Substantia nigra (tissue), 51 donors: ENCODE measurements at places on chromosomes 13 and 19.
A peak's percentile ranks its signal among the peaks of the same experiment; 100 is the strongest.

GRCh38 chr19:11887234-11887610, 360 bp upstream of the ZNF69 start:
- no peak for DNase-seq

DNA sequence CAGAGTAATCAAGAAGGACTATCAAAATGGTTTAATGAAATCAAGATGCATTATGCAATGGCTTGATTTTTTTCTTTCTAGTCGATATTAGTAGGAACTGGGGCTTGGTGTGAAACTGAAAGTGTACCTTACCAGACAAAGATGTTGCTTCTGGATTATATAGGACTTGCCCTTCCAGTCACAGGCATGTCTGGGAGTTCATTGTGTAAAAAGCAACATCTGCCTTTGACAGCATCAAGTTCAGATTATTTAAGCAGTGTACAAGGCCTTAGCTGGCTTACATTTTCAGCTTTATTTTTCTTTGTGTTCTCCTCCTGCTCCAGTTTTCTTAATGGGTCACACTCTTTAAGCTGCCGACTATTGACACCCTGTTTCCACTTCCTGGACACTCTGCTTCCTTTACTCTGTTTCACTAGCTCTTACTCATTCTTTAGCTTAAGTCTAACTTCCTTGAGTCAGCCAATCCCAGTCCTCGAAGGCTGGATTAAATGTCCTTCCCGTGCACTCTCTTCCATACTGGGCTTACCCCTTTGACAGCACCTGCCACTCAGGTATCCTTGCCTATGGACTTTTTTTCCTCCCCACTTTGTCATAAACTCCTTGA, 29.4 kb upstream of the OLFM4 start:
- DNase-seq = no peak

GRCh38 chr19:49847731-49848696, 2.9 kb upstream of the PTOV1 start:
- no peak for DNase-seq

DNA sequence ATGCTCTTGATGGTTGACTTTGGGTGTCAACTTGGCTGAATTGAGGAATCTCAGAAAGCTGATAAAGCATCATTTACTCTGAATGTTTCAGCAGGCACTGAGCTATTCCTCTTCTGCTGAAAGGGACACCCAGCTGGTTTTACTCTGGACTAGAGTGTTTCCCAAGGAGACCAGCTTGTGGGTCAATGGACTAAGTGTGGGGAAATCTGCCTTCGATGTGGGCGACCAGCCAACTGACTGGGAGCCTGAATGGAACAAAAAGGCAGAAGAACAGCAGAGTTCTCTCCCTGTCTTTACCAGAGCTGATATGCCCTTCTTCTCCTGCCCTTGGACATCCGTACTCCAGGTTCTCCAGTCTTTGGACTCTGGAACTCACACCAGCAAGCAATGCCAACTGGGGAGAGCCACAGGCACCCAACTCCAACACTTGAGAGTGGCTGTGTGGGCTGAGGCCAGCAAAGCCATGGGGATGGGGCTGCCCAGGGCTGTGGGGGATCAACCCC, 32.2 kb downstream of the MRPL57 start:
- no peak for DNase-seq

DNA sequence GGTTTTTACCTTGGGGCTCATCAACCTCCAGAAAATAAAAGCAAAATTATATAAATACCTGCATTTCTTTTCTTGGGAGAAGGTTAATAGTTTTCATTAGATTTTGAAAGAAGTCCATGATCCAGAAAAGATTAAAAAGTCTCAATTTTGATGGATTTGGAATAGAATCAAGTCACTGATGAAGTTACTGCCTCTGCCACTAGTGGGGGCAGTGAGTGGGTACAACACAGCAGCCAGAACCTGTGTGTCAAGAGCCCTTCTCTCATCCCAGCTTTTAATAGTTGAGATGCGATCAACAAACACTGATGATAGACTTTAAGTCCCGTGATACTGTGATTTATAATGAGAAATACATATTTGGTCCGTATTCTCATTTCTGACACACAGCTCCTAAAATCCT, 686.7 kb downstream of the DIAPH3 start:
- no peak for DNase-seq

GRCh38 chr19:52335768-52336116, 301 bp upstream of the ZNF610 start:
- no peak for DNase-seq

- no peak for DNase-seq
Measured at GRCh38 chr19:40810160-40810559, 11.2 kb downstream of the EGLN2 start.

GRCh38 chr13:80036845-80037504, 304.0 kb downstream of the SPRY2 start:
- no peak for DNase-seq

- DNase-seq = no peak
Measured at GRCh38 chr13:25281193-25281934, 5.9 kb downstream of the MTMR6 start.

DNA sequence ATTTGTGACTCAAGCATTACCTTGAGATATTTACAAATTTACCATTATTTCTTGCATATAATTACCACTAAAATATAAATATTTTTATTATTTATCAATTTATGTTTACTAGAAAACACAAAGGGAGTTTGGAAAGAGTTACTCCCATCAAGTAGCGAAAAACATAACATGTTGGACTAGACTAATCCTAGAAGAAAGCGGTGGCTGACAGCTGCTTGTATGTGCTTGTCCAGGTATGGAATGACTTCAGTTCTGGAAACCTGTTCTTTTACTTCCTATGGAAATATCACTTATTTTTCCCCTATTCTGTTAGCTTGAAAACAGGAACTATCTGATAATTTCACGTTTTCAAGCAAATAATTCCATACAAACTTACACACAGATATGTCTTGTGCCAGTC, 28.5 kb downstream of the SLITRK1 start:
- DNase-seq = no peak

DNA sequence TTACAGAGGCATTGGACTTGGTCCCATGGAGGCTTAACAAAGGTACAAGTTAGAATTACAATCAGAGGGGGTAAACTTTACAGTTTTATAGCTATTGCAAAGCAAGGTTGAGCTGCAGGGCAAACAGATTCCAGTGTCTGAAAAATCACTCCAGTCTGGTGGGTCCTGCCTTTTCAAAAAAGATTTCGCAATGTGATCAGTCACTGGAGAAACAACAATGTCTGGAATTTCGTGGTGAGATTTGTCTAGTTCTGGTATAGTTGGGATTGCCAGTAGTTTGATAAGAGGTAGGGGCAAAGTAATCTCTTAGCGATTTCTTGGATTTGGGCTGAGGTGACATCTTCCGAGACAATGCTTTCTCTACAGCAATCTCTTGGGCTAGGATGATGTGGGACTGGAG, 1198.2 kb upstream of the PCDH9 start:
- no peak for DNase-seq

GRCh38 chr13:43251961-43252360, 228.6 kb downstream of the DNAJC15 start:
- DNase-seq = no peak

DNA sequence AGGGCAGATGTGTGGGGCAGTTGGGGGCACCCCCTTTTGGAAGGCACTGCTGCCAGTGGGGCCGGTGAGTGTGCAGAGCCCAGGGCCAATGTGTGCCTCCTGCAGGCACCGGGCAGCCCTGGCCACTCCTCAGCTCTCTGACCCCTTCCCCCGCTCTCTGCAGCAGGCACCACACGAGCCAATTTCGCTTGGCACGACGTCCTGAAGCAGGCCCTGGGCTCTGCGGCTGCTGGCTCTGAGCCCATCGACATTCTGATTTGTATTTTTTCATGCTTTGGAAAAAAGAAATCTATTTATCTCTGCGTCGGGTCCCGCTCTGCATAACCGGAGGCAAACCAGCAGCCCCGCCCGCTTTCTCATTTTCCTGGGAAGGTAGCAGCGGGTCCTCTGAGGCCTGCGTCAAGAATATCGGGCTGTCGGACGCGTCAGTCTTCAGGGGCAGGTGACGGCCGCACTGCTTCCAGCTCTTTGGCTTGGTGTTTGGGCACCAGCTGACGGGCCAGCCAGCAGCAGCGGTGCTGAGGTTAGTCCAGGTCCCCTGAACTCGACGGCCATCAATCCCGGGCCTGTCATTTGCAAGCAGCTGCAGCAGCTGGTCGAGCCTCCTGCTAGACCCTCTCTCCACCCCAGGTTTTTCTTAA, 134.3 kb downstream of the KDM4B start:
- DNase-seq = peak; percentile 35

DNA sequence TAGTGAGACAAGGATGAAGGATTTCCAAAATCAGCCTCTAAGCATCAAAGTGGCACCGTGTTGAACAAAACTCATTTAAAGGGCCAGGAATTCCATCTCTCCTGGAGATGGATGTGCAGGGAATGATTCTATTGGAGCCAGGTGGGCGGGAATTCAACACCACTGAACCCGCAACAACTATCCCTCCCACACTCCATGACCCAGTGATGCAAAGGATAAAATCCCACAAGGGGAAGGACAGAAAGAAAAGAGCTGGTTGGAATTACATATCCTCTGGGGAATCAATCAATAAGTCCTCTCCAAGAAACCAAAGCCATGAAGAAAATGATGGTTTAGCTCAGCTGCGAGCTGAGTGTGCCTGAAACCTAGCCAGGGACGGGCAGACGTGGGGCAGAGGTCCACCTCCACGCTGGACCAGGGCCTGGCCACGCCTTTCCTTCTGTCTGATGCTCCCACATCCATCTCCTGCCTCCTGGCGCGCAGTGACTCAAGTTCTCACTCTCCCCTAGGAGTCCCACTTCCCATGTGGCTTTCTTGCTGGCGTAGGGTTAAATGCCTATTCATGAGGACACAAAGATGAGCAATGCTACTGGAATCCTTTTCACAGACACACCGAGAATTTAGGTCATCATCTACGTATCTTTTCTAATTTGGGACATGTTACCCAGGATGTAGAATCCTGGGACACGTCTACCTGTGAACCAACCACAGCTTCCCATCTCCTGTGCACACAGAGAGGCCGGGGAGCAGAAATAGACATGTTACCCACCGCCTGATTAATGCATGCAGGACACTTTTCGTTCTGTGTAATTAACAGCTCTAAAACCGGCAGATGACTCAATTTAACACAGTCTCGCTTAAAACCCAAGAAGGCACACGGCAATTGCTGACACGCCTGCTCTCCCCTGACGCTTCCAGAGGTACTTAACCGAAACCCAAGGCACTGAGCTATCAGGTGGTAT, 48.6 kb downstream of the PEPD start:
- no peak for DNase-seq

- peak; percentile 100 for DNase-seq
Measured at GRCh38 chr19:48468772-48469288, 339 bp upstream of the CYTH2 start.

- peak; percentile 17 for DNase-seq
Measured at GRCh38 chr13:32905864-32906180, 110.4 kb upstream of the KL start.

GRCh38 chr13:52599037-52599847, 43.0 kb upstream of the HNRNPA1L2 start:
- no peak for DNase-seq

DNA sequence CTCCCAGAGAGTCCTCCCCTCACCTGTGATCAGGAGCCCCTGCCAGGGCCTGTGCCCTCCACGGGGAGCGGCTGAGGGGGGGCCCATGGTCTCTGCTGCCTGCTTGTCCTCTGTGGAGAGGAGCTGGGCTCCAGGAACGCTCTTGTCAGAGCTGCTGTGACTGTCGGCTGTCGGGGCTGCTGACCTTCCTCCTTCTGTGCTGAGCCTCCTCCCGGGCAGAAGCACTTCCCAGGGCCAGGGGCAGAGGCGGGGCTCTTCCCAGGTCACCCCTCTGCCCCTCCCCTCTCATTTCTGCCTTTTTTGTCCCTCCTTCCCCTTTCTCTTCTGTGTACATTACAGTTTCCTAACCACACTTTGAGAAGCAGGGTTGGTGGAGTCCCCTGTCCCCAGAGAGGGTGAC, at the start of gene CEACAM4:
CEACAM4 (minus strand) TSS at position 198 of the 400 bp plus-strand sequence; CDS start at position 87, 111 bp downstream.
- DNase-seq = peak; percentile 9

GRCh38 chr19:49106648-49107135, 7.5 kb upstream of the LIN7B start:
- no peak for DNase-seq

DNA sequence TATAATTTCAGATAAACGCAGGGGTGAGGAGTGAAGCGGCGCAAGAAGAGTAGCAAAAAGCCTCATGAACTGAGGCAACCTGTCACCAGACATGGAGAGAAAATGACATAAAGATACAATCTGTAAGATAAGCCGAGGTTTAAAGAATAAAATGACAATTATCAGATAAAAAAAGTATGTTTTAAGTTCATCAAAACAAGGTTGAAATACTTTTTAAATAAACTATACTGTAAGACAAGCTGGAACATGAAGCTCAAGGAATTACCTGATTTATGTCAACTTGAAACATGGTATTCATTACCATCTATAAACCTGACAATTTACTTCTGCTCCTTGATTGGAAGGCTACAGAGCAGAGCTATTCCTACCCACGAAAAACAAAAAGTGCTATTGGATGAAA, 61.6 kb downstream of the MYCBP2 start:
- no peak for DNase-seq
